ENCODE measurements at places on chromosomes 16 and 17.

- no peak for DNase-seq
Measured at GRCh38 chr17:67569015-67569451, 148.7 kb upstream of the NOL11 start.

DNA sequence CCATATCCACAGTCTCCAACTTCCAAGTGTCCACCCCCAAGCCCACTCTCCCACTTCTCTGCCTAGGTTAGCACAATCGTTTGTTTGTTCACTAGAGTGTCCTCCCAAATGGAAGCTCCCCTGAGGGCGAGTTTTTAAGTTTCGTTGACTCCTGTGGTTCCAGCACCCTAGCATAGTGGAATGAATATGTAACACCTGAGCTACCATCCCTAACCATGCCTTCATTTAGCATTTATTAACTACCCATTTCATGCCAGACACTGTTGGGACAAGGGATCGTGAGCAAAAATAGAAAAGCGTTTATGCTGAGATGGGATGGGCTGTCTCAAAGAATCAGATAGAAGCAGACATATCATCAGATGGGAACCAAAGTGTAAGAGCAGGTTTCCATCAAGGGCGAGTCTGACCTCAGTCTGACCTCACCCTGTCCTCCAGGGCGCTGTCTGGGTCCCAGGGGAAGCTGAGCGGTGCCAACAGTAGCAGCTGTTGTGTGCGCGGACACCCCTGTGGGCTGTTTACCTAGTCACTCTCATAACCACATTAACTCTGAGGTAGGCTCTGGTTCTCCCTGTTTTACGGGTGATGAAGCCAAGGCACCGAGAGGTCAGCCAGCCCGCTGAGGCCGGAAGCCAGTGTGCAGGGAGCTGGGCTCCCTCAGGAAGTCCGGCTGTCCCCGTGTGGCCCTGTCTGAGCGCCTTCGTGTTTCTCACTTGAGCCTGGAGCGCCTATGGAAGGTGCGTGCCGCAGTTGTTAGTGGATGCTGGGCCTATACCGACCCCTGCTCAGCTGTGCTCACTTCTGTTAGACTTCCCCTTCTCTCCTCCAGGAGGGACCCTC is 6.2 kb downstream of the CNP start:
- DNase-seq, result no peak

DNA sequence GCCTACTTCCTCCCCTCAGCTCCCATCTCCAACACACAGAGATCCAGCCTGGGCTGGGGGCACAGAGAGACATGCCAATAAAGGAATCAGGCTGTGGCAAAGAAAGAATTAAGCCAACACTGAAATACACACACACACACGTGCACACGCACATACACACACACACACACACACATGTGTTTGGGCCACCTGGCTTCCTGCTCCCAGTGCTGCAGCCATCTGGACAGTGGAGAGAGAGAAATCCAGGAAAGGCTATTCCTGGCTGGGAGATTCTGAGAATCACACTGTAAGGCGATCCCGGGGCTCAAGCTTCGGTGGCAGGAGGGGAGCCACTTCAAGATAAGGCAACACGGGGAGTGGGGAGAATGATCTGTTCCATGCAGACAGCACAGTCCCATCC is 72.4 kb downstream of the NOG start:
- no peak for DNase-seq

DNA sequence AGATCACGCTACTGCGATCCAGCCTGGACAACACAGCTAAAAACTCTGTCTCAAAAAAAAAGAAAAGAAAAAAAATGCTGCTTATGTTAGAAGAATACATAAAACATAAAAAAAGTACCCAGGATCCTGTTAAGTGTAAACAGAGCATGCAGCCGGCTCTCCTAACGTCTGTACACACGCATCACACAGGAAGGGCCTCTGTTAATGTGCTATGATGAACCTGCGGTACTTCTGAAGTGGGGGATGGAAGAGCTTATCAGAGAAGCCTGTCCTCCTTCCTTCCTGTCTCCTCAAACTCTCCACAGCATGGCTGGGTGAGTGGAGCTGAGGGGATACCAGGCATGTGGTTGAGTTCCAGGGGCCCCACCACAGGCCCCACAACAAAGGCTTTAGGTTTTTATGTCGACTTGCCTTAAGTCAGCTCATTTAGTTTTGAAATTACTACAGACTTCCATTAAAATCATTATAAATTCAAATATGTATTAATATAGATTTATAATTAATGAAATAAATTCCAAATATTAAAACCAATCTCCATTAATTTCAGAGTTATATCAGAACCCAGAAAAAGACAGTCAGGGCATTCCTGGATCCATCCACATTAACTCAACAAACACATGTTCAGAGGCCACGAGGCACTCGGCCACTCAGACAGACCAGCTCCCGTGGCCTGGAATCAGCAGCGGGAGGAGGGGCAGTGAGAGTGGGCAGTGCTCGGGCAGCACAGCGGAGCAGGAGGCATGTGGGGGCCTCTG is 11.7 kb downstream of the CCDC57 start:
- DNase-seq, result peak; percentile 79

DNA sequence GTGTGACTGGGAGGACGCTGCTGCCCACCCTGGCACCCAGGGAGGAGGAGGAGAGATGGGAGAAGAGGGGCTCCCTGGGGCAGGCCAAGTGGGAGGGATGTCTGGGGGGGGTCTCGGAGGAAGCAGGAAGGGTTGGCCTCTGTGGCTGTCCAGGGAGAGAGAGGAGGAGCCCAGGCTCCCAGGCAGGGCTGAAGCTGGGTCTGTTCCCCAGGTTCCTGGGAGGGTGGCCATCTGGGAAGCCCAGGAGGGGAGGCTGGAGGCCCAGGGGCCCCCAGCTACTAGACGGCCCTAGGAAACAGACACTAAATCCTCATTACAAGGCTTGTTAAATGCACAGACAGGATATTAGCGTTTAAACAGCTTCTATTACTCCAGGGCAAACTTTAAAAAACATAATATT is 139.8 kb downstream of the ENGASE start:
- DNase-seq, result no peak

Measured in T-helper 22 cell (primary cell).